ENCODE measurements at places on chromosomes 12 and 14.

GRCh38 chr14:68621400-68622365 lies 171.2 kb downstream of the ZFP36L1 start:
- peak; percentile 88 for DNase-seq

GRCh38 chr12:131129839-131130238 lies 176.1 kb downstream of the ADGRD1 start:
- DNase-seq = no peak

- DNase-seq = peak; percentile 43
Measured at GRCh38 chr12:32765906-32766305, 10.2 kb upstream of the YARS2 start.

- DNase-seq = peak; percentile 3
Measured at GRCh38 chr12:7351177-7351576, 47.3 kb downstream of the ACSM4 start.

GRCh38 chr12:96258104-96258961 lies 64.2 kb downstream of the ELK3 start:
- peak; percentile 57 for DNase-seq

GRCh38 chr12:41277100-41277945 lies 89.2 kb downstream of the PDZRN4 start:
- peak; percentile 86 for DNase-seq

DNA sequence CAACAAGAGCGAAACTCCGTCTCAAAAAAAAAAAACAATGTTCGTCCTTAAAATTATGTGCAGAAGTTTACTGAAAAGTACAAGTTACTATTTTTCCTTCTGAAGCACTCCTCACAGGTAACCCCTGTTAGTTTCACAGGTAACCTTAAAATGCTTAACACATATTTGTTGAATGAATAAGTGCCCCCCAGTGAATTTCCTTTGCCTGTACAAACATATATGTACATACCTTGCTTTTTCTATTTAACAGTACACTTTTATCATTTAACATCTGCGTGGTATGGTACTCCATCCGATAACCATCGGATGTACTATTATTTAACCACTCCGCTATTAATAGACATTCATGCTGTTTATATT lies 1.4 kb upstream of the RAB35 start:
- no peak for DNase-seq

DNA sequence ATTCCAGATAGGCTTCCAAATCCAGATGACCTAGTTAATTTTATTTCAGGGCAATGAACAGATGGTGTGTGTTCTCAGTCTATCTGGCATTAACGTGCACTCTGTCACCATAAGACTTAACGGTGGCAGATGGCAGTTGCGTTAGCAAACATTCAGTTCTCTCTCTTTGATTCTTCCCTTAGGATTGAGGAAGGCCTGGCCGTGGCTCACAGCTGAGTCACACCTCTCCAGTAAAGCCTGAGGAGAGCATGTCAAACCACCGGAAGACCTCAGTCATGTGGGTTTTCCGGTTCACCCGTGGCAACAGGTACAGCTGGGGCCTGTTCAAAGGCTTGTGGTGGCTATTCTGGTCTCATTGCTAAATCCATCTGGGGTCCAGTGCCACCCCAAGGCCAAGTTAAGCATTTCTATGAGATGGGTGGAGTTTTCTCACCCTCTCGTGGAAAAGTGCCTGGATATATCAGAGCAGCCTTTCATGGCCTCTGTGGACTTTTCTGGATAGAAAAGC lies 545.1 kb upstream of the ATP2B1 start:
- DNase-seq = peak; percentile 99

- DNase-seq = no peak
Measured at GRCh38 chr12:112751844-112752243, 39.7 kb upstream of the RPH3A start.

GRCh38 chr12:1605129-1606020 lies 11.0 kb upstream of the FBXL14 start:
- DNase-seq = peak; percentile 90

GRCh38 chr12:68356060-68356695 lies 24.0 kb upstream of the MDM1 start:
- no peak for DNase-seq

DNA sequence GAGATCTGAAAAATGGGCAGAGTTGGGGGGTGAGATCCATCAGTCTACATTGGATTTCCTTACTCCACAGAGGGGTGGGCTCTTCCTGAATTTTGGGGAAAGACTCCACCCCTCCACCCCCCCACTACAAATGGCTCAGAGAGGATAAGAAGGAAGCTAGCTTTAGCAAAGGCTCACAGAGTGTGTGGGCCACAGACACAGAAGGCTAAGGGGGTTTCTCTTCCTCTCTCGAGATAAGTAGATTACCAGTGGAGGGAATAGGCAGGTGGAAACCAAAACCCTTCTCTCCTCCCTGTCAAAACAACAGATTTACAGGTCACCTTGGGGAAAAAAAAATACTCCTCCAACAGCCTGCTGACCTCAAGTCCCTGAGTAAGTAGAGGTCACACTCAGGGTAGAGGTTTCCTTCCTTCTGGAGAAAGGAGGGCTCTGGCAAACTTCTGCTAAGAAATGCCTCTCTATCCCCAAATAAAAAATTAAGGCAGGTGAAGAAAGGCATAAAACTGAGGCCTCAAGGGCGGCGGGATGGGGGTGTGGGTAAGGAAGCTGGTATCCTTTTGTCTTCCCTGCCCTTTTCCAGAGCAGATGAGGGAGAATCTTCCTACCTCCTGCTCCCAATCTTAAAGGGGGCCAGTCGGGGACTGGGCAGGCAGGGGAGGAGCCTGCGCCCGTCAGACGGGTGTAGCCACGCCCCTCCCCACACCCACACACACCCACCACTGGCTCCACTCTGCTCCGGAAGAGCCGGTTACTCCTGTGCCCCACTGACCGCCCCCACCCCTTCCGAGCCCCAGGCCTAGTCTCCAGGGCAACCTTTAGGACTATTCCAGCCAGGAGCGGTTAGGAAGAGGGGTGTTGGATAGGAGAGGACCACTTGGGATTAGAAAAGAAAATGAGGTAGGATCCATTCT lies 1.9 kb upstream of the BAZ2A start:
- DNase-seq = peak; percentile 98

- no peak for DNase-seq
Measured at GRCh38 chr12:25500651-25501050, 52.4 kb downstream of the LMNTD1 start.
